RWPE2 (cell line): ENCODE measurements at places on chromosomes 5 and 9.

DNA sequence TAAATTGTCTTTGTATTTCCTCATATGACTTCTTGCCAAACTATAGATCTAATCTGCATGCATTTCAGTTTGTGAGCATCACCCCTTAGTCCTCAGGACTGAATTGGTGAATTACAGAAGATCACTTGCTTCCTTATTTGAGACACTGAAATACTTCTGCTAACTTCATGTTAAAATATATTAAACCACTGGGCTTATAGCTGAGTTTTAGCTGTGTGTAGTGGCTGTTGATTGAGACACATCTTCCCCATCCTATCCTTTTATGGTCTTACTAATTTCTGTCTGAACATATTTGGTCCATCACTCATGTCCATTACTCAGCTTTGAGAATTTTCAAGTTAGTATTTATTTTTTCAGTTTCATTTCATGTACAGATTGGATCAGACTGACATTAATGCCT is 295.9 kb downstream of the PSAT1 start:
- H3K27me3 ChIP-seq: no peaks in the 10 kb centered on the region
- no peak overlapping the region for H3K4me3 ChIP-seq
- H3K4me1 ChIP-seq: peaks cover 11% of the 10 kb centered on the region
- H3K27ac ChIP-seq: peak overlapping the region; percentile 23
- DNase-seq: no peak

DNA sequence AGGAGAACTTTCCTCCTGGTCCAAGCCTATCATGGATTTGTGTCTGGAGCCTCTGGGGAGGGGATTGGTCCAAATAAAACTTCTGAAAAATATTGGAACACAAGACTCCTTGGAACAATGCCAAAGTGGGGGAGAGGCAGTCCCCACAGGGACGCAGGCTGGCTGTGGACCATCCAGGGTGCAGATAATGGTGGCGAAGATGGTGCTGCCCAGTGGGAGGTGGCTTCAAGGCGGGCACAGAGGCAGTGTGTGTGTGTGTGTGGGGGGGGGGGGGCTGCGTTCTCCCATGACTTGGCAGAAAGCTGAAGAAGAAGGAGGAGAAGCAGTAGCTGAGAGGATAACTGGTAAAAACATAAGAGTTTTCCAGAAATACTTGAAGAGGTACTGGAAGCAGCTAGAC is 186.4 kb downstream of the MELK start:
- no peaks in the 10 kb centered on the region for H3K4me1 ChIP-seq
- H3K36me3 ChIP-seq: no peaks in the 10 kb centered on the region
- no peak for DNase-seq
- no peak overlapping the region for H3K4me3 ChIP-seq
- H3K27me3 ChIP-seq: peaks cover 18% of the 10 kb centered on the region
- H3K27ac ChIP-seq: no peak overlapping the region

DNA sequence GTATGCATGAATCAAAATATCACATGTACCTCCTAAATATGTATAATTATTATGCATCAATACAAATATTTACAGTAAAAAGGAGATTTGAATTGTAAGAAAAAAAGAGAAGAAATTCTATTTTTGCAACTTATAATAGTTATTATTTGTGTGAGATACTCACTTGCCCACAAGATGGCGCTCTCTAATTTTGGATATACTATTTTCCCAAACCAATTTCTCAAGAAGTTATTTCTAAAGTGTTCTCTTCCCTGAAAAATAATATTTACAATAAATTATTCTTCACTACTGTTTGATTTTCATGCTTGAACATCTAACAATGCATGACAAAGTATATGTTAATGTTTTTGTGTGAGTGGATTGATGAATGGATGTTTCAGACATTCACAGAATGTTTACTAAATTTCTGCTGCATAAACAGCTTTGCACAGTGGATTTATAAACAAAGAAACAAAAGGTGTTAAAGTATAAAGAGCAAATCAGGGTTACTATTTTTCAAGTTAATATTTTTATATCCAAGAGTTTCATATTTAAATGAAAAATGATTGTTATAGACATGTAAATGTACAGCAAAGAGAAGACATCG is 503.4 kb downstream of the PDE4D start:
- no peak overlapping the region for H3K27ac ChIP-seq
- no peaks in the 10 kb centered on the region for H3K4me1 ChIP-seq
- peaks cover 4% of the 10 kb centered on the region for H3K27me3 ChIP-seq
- no peak for DNase-seq
- no peaks in the 10 kb centered on the region for H3K36me3 ChIP-seq

DNA sequence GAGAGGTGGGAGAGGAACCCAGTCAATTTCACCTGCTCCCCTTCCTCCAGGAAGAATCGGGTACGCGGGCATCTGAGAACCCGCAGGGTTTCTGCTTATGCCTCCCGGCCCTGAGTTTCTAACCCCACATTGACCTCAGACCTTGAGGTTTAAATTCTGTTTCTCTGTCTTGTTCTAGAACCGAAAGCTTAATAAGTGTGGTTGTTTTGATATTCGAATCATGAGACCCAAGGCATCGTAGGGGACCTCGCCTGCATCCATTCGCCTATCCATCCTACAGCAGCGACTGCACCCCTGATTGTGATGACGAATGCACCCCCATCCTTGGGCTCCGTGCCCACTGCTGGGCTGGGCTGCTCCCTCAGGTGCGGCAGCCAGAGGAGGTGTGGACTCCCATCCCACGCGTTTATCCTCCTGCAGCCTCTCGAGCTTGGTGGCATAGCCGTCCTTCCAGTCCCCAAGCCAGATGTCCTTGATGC is 80.8 kb upstream of the IER5L start:
- peak overlapping the region; percentile 17 for H3K4me3 ChIP-seq
- no peaks in the 10 kb centered on the region for H3K27me3 ChIP-seq
- H3K27ac ChIP-seq: no peak overlapping the region
- H3K4me1 ChIP-seq: no peaks in the 10 kb centered on the region
- DNase-seq: peak; percentile 51

DNA sequence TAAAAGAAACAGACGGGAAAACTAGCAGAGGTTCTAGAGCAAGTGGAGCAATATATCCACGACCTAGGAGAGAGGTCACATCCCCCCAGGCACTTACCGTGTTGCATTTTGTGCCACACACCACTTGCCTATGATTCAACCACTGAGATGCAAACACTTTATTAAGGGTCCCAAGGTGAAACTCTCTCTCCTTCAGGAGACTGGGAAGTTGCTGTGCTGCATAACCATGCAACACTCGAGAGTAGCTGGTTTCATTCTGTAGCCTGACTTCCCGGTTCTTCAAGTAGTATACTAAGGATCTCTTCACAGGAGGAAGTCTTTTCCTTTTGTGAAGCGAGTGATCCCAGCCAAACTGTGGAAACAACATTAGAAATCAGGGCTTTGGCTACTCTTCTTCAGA is 1.6 kb downstream of the DCAF12 start:
- peak overlapping the region; percentile 69 for H3K27ac ChIP-seq
- H3K4me3 ChIP-seq: peak overlapping the region; percentile 72
- H3K36me3 ChIP-seq: peaks cover 46% of the 10 kb centered on the region
- no peaks in the 10 kb centered on the region for H3K27me3 ChIP-seq

- no peaks in the 10 kb centered on the region for H3K4me1 ChIP-seq
- H3K4me3 ChIP-seq: no peak overlapping the region
- no peak overlapping the region for H3K27ac ChIP-seq
These were observed 169.3 kb upstream of the PPP1R2B start for GRCh38 chr5:156680831-156681230.

- no peak overlapping the region for H3K4me3 ChIP-seq
- H3K36me3 ChIP-seq: peaks cover 35% of the 10 kb centered on the region
- no peak for DNase-seq
- H3K27ac ChIP-seq: no peak overlapping the region
These were observed 81.2 kb downstream of the RAB24 start for GRCh38 chr5:177222269-177222668.

DNA sequence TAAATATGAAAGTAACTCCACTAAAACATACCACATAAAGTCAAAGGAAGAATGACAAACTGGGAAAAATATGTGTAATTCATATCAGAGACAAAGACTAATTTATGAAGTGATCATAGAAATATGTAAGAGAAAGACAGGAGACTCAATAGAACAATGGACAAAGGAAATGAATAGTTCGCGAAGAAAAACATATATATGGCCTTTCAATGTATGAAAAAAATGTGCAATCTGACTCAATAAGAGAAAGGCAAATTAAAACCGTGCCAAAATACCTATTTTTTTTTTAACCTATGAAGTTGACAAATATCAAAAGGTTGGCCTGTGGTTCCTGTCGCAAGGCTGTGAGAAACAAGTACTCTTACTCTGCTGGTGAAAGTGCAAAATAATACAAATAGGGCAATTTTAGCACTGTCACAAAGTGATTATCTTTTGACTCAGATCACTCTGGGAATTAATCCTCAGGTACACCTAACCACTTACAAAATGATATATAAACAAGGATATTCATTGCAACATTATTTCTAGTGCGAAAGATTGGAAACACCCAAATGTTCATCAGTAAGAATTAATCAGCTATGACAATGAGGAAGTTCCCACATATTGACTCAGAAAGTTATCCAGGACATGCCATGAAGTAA is 3.7 kb downstream of the C9 start:
- no peak for DNase-seq
- peaks cover 18% of the 10 kb centered on the region for H3K4me1 ChIP-seq
- H3K27me3 ChIP-seq: no peaks in the 10 kb centered on the region
- peak overlapping the region; percentile 91 for H3K27ac ChIP-seq
- H3K4me3 ChIP-seq: no peak overlapping the region
